NCI-H2227 treated with DMSO at 0.1 percent for 48 hours (cell line): ENCODE measurements at places on chromosomes 6 and 20.

GRCh38 chr6:43508481-43509141 lies 1.5 kb downstream of the LRRC73 start:
- no peak for DNase-seq

- no peak for DNase-seq
These were observed 186.5 kb downstream of the PRKN start for GRCh38 chr6:162541019-162541601.

DNA sequence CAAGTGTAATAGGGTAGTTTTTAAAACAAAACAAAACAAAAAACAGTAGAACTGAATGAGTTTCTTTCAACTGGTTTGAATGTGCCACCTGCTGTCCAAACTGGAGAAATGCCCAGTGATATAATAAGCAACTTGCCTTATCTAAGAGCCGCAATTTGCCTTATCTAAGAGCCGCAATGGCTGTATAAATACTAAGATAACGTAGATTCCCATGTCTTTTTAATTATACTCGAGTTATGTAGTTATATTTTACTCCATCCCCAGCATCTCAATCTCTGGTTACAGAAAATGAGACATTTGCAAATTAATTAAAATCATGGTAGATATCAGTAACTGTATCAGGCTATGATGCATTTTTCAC lies 67.2 kb downstream of the RPP40 start:
- peak; percentile 41 for DNase-seq

- DNase-seq, result no peak
These were observed 592.3 kb downstream of the PKHD1 start for GRCh38 chr6:51495096-51495495.

DNA sequence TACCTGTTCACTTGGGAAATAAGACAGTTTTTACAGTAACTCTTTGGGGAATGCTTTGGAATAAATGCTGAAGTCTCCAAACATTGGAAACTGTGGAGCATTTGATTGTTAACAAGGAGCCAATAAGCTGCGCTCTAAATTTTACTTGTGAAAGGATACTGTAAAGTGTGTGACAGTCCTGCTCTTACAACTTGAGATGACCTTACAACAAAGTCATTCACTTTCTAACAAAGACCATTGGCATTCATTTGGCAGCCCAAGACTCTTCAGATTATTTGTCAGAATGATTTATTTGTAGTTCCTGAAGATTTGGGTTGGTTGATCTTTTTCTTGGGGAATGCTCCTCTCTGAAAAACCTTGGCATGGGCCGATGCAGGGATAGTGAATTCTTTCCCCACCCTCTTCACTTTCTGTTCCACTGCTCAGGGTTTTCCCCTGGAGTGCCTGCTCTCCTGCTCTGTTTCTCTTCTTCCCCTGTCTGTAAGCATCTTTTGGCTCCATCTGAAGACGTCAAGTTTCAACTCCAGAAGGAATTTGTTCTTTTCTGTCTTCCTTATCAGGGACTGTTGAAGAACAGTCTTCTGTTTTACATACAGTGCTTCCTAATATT lies 116.4 kb downstream of the AKAP7 start:
- DNase-seq, result no peak

DNA sequence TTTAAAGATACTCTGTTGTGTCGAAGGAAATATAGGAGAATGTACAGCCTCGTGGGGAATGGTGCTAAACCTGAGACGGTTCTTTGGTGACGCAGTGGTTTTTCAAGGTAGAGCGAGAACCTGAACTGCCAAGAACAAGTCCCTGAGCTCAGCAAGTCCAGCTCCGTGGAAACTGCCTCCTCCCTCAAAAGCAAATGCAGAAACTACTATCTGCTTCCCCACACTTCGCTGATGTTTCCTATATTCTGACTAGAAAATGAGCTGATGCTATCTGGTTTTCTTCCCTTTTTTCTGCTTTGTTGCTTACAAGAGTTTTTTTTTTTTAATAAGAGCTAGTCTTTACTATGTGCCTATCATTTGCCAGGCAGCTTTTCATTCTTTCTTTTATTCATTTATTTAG lies 85.3 kb upstream of the LY86 start:
- DNase-seq, result no peak

DNA sequence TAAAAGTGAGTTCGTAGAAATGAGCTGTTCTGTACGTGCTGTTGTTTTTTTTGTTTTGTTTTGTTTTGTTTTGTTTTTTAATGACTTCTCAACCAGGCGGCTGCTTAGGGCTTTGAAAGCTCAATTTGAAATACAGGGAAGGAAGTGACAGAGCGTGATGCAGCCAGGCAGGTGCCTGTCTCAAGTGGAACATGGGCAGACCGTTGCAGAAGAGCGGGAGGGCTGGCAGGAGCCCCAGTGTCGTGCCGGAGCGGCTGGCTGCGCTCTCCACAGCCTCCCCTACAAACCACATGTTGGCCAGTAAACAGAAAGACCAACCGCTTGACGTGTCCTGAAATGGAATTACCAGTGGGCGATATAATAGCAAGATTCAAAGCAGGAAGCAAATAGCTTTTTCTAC lies 164.9 kb upstream of the RREB1 start:
- DNase-seq, result peak; percentile 13

DNA sequence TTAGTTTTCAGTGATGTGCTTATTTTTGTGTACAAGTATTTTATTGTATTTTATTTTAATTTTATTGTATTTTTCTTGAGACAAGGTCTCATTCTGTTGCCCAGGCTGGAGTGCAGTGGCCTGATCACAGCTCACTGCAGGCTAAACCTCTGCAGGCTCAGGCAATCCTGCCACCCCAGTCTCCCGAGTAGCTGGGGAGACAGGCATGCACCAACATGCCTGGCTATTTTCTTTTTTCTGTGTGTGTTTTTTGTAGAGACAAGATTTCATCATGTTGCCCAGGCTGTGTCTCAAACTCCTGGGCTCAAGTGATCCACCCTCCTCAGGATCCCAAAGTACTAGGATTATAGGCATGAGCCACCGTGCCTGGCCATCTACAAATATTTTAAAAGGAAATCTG lies 146.3 kb downstream of the MANEA start:
- DNase-seq, result no peak

GRCh38 chr6:70379473-70380013 lies 33.8 kb upstream of the FAM135A start:
- DNase-seq, result no peak

GRCh38 chr6:19562468-19562867 lies 274.7 kb upstream of the ID4 start:
- no peak for DNase-seq

DNA sequence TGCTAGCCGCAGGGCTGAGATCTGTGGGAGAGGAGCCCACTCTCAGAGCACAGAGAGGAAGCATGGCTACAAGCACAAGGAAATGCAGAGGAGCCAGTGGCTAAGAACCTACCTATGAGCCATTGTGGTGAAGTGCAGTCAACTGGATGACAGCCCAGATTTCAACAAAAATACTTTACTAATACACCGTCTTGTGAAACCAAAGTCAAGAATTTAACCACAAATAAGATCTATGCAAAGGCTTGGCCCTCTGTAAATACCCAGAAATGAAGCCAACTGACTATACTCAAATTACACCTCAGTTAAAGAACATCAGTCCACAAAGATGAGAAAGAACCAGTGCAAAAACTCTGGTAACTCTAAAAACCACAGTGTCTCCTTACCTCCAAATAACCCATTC lies 40.1 kb upstream of the PTCHD4 start:
- DNase-seq, result no peak

DNA sequence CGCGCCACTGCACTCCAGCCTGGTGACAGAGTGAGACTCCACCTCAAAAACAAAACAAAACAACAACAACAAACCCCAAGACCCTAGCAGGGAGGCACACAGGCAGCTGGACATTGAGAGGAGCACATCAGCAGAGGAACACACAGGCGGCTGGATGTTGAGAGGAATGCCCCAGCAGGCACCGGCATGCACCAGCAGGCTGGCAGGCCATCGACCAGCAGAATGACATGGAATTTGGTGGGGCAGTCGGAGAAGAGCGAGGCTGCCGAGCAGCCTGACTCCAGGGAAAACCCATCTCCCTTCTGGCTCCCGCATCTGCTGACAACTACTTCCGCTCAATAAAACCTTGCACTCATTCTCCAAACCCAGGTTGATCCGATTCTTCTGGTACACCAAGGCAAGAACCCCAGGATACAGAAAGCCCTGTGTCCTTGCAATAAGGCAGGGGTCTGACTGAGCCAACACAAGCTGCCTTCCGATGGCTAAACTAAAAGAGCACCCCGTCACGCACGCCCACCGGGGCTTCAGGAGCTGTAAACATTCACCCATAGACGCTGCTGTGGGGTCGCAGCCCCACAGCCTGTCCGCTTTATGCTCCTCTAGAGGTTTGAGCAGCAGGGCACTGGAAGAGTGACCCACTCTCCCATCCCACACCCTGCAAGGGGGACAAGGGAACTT lies 60.2 kb downstream of the SLC22A23 start:
- no peak for DNase-seq

- DNase-seq, result no peak
These were observed 30.3 kb upstream of the OCSTAMP start for GRCh38 chr20:46580613-46581205.
